Kidney epithelial cell (primary cell): ENCODE measurements at places on chromosomes 12 and 14. TPM values are rescaled to one million over a fixed set of nuclear protein-coding genes. Genes with fewer than 3 reads are reported as not detected.

- DNase-seq = no peak
Measured at GRCh38 chr12:48602192-48602989, 32.5 kb upstream of the LALBA start.

GRCh38 chr12:92968176-92968813, 39.2 kb upstream of the EEA1 start:
- DNase-seq = no peak

Gene REP15
- 1.3 and 1.9 TPM in 2 replicates for total RNA-seq

Gene RERGL
- not detected in 2 replicates for total RNA-seq

- DNase-seq = no peak
Measured at GRCh38 chr12:71949646-71950045, 11.0 kb downstream of the TPH2 start.

Gene ZNF891
- 0.63 and 0.82 TPM in 2 replicates for total RNA-seq

DNA sequence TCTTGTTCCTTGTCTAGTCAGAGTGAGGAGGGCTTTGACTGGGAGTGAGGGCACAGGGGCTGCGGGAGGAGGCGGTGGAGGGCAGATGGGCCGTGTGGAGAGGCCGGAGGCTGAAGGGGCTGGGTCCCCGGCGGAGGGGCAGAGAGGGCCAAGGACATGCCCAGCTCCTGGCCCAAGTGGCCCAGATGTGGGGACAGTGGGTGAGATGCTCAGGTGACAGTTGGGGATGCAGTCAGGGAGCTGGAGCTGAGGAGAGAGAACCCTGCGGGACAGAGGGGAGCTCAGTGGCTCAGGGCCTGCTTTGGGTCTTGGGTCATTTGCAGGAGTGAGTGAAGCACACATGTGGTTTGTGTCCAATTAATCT, 26.5 kb upstream of the PLD4 start:
- no peak for DNase-seq

Gene GDF3
- not detected in 2 replicates for total RNA-seq

DNA sequence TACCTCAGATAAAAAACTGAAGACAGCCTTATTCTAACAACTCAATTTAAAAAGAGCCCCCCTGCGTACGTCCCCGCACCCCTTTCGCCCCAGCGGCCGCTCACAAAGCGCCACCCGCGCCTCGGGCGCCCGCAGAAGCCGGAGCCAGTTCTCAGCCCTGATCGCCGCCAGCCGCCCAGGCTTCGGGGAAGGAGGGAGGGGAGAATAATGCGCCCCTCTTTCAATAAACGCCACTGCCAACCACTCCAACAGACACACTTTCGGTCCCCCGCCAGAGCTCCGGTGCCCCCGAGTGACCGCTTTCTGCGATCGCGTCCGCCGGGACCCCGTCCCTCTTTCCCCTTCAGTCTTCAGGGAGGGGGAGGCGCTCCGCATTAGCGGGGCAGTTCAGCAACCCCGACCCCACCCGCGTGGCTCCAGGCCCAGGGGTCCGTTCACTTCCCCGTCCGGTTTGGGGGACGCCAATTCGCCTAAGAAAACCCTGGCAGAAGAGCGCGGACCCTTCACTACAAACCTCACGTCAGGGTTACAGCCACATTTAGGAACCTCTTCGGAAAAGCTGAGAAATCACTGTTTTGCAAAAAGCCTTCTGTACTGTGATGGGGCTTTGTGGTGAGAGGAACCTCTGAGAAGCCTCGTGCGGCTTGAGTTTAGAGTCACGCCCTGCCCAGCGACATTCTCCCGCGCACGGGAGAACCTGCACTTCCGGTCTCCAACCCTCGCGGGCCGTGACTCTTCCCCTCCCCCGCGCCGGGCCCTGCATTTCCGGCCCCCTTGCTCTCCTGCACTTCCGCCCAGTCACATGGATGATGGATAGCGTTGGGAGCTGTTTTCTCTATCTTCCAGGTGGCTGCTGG, 18.7 kb downstream of the FOXG1 start:
- no peak for DNase-seq

- DNase-seq = no peak
Measured at GRCh38 chr14:24067133-24068082, 4.0 kb upstream of the CPNE6 start.
